ENCODE measurements at places on chromosomes 4 and X. TPM values are rescaled to one million over a fixed set of nuclear protein-coding genes. Genes with fewer than 3 reads are reported as not detected.

DNA sequence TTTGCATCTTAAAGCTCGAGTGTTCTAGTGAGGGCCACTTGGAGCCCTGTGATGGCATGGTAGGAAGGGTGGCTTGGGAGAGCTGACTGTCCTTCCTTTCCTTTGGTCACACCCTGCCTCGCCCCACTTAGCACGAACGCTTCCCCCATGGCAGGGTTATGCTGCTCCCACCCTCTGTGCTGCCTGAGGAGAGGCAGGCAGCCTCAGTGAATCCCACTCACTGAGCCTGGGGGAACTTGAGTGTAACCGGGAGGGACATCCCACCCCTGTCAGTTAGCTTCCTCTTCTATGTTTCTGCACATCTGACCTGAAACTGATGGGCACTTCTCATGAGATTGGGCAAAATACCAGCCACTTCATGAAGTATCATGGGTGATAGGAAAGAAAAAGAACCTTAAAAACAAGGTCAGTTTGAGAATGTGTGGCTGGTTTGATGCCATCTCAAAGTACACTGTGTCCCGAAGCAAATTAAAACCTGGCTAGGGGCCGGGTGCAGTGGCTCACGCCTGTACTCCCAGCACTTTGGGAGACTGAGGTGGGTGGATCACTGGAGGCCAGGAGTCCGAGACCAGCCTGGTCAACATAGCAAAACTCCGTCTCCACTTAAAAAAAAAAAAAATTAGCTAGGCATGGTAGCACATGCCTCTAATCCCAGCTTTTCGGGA lies 10.1 kb downstream of the TKTL1 start:
- no peaks in the 10 kb centered on the region for H3K27me3 ChIP-seq
- no peaks in the 10 kb centered on the region for H3K36me3 ChIP-seq
- H3K27ac ChIP-seq: no peak overlapping the region

TMEM154 gene
- total RNA-seq: 25.4 TPM

FRG2 gene
- total RNA-seq: not detected

GRCh38 chrX:132559101-132559500 lies 70.3 kb upstream of the MBNL3 start:
- DNase-seq: no peak
- H3K27ac ChIP-seq: no peak overlapping the region
- H3K4me3 ChIP-seq: no peak overlapping the region

NUP62CL gene
- total RNA-seq: 2.0 TPM

DNA sequence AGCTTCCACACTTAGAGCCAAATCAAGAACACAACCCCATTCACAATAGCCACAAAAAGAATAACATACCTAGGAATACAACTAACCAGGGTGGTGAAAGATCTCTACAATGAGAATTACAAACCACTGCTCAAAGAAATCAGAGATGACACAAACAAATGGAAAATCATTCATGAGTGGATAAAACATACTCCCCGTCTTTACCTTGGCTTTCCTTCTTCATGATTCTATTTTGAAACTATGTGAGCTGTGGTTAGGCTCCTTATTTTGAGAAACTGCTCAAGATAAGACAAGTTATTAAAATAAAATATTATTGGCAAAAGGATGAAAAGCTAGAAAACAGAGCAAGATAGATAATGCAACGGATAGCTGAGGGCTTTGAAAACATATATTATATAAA lies 598.1 kb upstream of the FAT1 start:
- no peaks in the 10 kb centered on the region for H3K27me3 ChIP-seq
- H3K4me1 ChIP-seq: no peaks in the 10 kb centered on the region
- H3K27ac ChIP-seq: no peak overlapping the region

DNA sequence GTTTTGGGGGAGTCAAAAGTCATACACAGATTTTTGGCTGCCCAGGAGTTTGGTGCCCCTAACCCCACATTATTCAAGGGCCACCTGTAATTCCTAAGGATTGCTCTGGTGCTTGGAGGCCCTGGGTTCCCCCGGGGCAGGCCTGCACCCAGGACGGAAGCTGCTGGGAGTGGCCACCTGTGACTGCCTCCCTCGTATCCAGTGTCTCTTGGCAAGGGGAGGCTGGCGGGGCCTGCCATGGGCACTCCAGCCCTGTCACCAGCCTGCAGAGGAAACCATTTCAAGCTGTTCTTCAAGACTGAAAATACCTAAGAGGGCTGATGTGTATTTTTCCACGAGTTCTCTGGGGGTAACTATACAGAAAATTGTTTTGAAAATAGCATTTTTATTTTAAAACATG lies 24.5 kb upstream of the GPR78 start:
- no peaks in the 10 kb centered on the region for H3K4me1 ChIP-seq
- H3K36me3 ChIP-seq: no peaks in the 10 kb centered on the region
- H3K27me3 ChIP-seq: no peaks in the 10 kb centered on the region
- H3K27ac ChIP-seq: no peak overlapping the region

TNMD gene
- total RNA-seq: not detected

GRCh38 chrX:128622296-128622695 lies 570.1 kb upstream of the ACTRT1 start:
- H3K36me3 ChIP-seq: no peaks in the 10 kb centered on the region
- no peak overlapping the region for H3K4me3 ChIP-seq
- H3K4me1 ChIP-seq: no peaks in the 10 kb centered on the region
- DNase-seq: no peak
- no peak overlapping the region for H3K27ac ChIP-seq

DNA sequence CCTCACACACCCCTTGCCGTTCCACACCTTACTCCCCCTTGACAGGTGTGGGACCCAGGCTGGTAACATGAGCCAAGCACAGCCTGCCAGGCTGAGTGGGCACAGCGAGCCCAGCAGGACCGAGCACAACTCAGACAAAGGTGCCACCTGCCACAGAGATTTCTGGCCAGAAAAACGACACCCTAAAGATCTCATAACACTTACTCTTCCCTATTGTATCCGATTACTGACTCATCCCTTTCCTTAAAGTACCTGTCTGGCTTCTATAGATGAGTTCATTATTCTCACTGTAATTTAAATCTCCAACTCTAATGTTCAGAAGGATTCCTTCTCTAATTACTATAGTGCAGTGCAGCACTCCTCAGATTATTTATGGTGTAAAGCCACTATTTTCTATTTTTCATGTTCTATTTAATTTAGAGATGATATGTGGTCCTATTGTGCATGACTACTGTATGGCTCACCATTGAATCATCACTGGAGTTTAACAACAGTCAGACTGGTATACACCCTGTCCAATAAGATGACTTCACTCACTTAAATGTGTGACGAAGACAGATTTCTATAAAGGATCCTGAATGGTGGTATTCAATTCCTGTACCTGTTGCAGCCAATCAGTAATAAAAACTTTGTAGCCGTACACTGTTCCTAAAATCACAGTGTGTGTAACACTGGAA lies 7.6 kb upstream of the SYTL5 start:
- H3K4me1 ChIP-seq: no peaks in the 10 kb centered on the region
- no peak for DNase-seq
- H3K27ac ChIP-seq: no peak overlapping the region
- H3K4me3 ChIP-seq: no peak overlapping the region

DNA sequence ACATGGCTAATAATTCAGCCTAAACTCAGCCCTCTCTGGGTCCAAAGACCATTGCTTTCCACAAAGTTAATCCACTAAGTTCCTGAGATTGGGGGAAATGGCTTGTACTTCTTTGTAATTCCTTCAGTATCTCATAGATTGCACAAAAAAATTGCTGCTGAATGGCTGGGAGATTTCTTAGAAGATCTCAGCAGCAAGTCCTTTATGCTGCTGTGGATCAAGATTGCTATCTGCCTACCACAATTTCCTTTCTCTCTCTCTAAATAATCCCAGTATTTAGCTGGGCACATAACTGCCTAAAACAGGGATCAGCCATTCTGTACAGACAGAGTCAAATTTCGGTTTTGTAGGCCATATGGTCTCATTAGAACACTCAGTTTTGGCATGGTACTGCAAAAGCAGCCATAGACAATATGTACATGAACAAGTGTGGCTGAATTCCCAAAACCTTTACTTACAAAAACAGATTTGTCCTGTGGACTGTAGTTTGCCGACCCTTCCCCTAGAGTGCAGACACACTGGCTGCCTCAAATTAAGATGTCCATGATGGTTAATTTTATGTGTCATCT lies 18.5 kb upstream of the HOPX start:
- no peaks in the 10 kb centered on the region for H3K36me3 ChIP-seq
- H3K4me1 ChIP-seq: no peaks in the 10 kb centered on the region
- no peaks in the 10 kb centered on the region for H3K27me3 ChIP-seq

AKAP14 gene
- not detected for total RNA-seq

DNA sequence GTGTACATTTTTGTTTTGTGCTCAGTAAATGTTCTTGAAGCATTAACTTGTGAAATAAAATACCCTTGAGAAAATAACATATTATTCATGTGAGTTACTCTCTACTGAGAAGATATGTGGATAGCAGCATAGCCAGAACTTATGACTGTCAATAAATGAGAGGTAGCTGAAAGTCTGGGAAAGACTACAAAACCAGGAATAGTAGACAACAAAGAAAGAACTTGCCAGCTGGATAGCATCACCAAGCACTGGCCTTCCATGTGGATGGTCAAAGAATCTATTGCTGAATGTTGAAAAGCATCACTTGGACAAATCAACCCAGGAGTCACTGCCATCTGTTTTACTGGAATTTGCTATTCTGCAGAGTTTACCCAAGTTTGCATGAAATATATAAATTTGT lies 650.0 kb upstream of the HTR2C start:
- no peaks in the 10 kb centered on the region for H3K4me1 ChIP-seq
- no peaks in the 10 kb centered on the region for H3K36me3 ChIP-seq
- DNase-seq: no peak
- no peaks in the 10 kb centered on the region for H3K27me3 ChIP-seq
- no peak overlapping the region for H3K27ac ChIP-seq

DNA sequence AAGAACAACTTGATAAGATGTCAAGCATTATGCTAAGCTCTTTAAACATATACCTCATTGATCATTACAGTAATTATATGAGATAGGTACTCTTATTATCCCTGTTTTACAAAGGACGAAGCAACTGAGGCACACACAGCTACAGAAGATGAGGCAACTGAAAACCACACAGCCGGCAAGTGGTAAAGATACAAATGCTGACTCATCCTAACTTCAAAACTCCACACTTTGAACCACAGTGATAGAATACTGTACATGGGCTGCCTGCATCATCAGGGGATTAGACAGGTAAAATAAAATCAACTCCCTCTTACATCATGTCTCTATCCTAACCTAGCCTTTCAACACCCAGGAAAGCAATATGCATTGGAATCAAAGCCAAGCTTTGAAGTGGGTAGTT lies 47.8 kb downstream of the LHFPL1 start:
- no peak overlapping the region for H3K27ac ChIP-seq
- H3K36me3 ChIP-seq: no peaks in the 10 kb centered on the region
- H3K27me3 ChIP-seq: no peaks in the 10 kb centered on the region

DNA sequence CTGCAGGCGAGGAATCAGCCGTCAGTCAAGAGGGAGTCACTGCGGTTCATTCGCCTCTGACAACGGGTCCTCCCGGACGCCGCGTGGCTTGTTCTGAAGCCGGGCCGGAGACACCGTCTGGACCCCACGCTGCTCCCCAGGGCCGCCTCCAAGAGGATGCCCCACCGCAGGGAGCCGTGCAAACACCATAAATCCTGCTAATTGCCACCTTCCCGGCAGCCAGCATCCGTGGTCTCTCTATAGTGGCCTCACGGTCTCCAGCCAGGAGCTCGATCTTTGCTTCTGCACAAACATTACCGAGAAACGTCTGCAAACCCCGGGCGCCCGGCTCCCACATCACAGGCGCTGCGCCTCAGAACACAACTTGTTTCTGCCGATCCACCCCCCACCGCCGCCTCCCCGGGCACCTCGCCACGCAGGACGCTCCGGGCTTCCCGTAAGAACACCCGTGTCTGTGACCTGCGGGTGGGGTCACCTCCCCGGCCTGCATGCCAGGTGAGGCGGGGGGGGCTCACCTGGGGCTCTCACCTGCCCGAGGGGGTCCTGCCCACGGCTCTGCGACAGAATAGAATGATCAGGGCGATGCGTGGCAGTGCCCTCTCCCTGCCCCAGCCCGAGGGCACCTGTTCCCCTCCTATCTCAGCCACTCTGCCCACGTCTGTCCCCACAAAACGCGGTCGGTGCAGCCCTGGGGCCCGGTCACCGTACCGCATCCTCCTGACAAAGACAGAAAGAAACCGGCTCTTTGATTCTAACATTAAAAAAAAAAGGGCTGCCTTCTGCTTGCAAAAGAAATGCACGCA lies 32.4 kb upstream of the PPP2R3B start:
- no peak for DNase-seq
- no peaks in the 10 kb centered on the region for H3K27me3 ChIP-seq
- H3K36me3 ChIP-seq: no peaks in the 10 kb centered on the region
- H3K27ac ChIP-seq: no peak overlapping the region

CD38 gene
- 151 TPM for total RNA-seq

SHISA3 gene
- 0.61 TPM for total RNA-seq

- no peak overlapping the region for H3K4me3 ChIP-seq
- peaks cover 6% of the 10 kb centered on the region for H3K4me1 ChIP-seq
- H3K36me3 ChIP-seq: no peaks in the 10 kb centered on the region
- DNase-seq: no peak
Measured at GRCh38 chrX:44036336-44036735, 63.1 kb upstream of the NDP start.

- H3K4me3 ChIP-seq: no peak overlapping the region
- no peaks in the 10 kb centered on the region for H3K36me3 ChIP-seq
- H3K27ac ChIP-seq: no peak overlapping the region
- peaks cover 10% of the 10 kb centered on the region for H3K4me1 ChIP-seq
- no peak for DNase-seq
- H3K27me3 ChIP-seq: peaks cover 3% of the 10 kb centered on the region
Measured at GRCh38 chr4:56185901-56186300, 201.4 kb downstream of the AASDH start.

DNA sequence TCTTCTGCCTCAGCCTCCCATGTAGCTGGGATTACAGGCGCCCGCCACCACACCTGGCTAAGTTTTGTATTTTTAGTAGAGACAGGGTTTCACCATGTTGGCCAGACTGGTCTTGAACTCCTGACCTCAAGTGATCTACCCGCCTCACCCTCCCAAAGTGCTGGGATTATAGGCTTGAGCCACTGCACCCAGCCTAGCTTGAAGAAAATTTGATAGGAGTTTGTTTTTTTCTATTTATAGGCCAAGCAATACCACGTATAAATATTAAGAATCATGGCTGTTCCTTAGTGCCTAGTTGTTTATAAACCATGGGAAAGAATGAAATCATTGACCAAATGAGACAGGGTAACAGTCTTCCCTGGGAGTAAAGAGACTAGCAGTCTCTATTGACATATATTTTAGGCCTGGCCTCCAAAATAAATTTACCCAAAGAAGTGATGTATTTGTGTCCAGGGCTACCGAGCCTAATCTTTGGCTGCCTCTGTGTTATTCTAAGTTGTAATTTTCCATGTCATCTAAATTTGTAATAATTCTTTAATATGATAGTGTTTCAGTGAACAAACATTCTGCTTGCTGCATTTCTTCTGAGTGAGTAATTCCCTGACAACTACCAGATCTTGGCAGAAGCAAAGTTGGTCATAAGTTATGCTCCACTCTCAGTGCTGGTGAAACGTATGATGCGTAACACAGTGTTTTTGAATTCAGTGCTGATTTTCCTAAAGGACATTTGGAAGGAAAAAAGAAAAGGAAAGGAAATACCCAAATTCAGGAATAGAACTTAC lies 10.3 kb downstream of the PKD2 start:
- DNase-seq: no peak
- peaks cover 18% of the 10 kb centered on the region for H3K36me3 ChIP-seq
- no peaks in the 10 kb centered on the region for H3K27me3 ChIP-seq
- H3K27ac ChIP-seq: no peak overlapping the region
- no peak overlapping the region for H3K4me3 ChIP-seq
- H3K4me1 ChIP-seq: peaks cover 4% of the 10 kb centered on the region

- no peaks in the 10 kb centered on the region for H3K27me3 ChIP-seq
- DNase-seq: peak; percentile 72
- no peak overlapping the region for H3K27ac ChIP-seq
- peaks cover 46% of the 10 kb centered on the region for H3K4me1 ChIP-seq
Measured at GRCh38 chr4:102449751-102450352, 51.3 kb upstream of the NFKB1 start.

All from activated CD8-positive, alpha-beta memory T cell treated with anti-CD3 and anti-CD28 coated beads, Interleukin-2, amount 10 ng/mL, durations not matched to agents 7 days and 5 days (primary cell).